Transverse colon (tissue), 4 donors: ENCODE measurements at places on chromosomes 3 and 15. TPM values are rescaled to one million over a fixed set of nuclear protein-coding genes. Genes with fewer than 3 reads are reported as not detected.
A peak's percentile ranks its signal among the peaks of the same experiment; 100 is the strongest.

GMPPB gene
- total RNA-seq, result 48.2 TPM

GOLGA8M gene
- total RNA-seq, result not detected

MINDY2 gene
- total RNA-seq, result 11.6 TPM

SMAD3 gene
- total RNA-seq, result 30.9 TPM

DNA sequence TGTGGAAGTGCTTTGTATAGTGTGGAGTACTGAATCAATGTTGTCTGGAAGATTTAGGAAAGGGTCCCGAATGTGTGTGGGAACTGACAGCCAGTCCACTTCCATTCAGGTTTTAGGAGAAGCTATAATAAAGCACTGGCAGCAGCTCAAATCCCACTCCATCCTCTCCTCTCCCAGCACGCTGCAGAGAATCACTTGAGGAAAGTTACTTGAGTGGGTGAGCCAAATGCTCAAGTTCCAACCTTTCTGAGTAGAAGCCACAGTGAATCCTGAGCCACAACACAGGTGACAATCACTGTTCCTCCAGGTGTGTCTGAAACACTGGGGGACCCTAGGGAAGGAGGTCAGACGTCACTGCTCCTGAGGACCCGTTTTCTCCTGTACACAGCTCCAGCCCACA, 106.5 kb downstream of the TIGIT start:
- H3K27ac ChIP-seq, result peak overlapping the region; percentile 31
- no peak overlapping the region for H3K4me3 ChIP-seq
- no peaks in the 10 kb centered on the region for H3K36me3 ChIP-seq
- DNase-seq, result no peak
- peaks cover 4% of the 10 kb centered on the region for H3K4me1 ChIP-seq

DNA sequence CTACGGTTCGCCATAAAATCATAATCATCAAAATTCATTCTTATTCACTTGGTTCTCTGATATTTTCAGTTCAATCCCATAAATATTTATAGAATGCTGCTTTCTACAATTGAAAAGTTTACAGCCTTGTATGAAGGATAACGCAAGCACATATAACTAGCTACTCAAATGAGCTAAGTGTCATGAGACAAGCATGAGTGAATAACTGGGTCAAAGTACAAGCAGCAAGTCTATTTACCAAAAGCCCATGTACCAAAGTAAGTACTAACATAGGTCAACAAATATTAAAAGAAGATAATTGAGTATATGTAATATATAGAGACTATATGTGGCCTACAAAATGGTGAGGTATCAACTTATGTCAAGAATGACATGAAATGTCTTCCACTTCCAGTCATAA, 596.6 kb downstream of the GBE1 start:
- H3K4me1 ChIP-seq, result no peaks in the 10 kb centered on the region
- H3K27ac ChIP-seq, result no peak overlapping the region
- no peaks in the 10 kb centered on the region for H3K36me3 ChIP-seq
- H3K4me3 ChIP-seq, result no peak overlapping the region

DNA sequence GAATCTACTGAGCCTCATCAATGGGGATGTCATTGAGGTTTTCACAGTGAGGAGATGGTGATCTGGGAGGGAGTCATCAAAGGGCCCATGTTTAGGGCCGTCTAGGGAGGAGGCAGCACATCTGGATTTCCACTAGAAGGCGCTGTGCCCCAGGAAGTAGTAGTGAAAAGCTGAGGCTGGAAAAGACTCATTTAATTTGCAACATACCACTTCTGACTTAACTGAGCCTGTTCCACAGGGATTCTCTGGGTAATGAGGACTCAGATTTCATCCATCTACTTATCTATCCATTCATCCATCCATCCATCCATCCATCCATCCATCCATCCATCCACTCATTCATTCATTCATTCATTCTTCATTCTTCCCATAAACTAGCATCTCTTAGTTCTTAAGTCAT, 17.4 kb upstream of the SHF start:
- H3K4me3 ChIP-seq, result no peak overlapping the region
- no peaks in the 10 kb centered on the region for H3K4me1 ChIP-seq
- no peaks in the 10 kb centered on the region for H3K27me3 ChIP-seq
- H3K27ac ChIP-seq, result no peak overlapping the region
- H3K36me3 ChIP-seq, result no peaks in the 10 kb centered on the region

DNA sequence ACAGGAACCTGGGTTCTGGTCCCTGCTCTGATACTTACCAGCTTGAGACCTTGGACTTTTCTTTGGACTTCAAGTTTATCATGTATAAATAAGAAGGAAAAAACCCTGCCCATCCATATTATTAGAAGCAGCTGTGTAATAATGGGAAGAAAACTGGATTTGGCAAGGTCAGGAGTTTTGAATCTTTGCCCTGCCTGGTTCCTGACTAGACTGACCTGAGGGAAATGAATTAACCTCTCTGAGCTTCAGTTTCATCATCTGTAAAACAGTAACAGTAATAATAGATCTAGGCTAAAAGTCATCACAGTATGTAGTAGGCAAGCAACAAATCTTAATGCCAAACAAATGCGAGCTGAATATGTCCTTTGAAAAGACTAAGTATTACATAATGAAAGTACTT, 68.8 kb downstream of the FSIP1 start:
- H3K36me3 ChIP-seq, result no peaks in the 10 kb centered on the region
- no peaks in the 10 kb centered on the region for H3K27me3 ChIP-seq
- no peak overlapping the region for H3K27ac ChIP-seq
- H3K4me1 ChIP-seq, result no peaks in the 10 kb centered on the region

- H3K4me1 ChIP-seq, result no peaks in the 10 kb centered on the region
- H3K27me3 ChIP-seq, result no peaks in the 10 kb centered on the region
- no peak overlapping the region for H3K4me3 ChIP-seq
These were observed 431.0 kb downstream of the EPHB1 start for GRCh38 chr3:135226057-135226456.

DNA sequence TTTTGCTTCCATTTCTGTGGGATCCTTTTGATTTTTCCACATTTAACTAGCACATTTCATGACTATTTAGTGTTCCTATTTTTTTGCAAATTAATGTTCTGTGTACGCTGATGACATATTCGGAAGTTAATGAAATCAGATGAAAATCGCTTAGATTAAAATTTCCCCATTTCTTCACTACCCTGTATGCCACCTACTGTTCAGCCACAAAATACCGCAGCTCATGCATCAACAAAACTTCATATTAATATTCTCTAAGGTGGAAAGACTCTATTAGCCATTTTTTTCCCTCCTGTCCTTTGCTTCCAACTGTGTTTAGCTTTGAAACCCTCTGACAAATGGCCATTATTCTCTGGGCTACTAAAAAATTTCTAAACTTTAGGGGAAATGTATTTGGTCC, 300.6 kb downstream of the MECOM start:
- H3K4me3 ChIP-seq, result no peak overlapping the region
- no peaks in the 10 kb centered on the region for H3K27me3 ChIP-seq
- H3K4me1 ChIP-seq, result peaks cover 18% of the 10 kb centered on the region
- no peak overlapping the region for H3K27ac ChIP-seq

DNA sequence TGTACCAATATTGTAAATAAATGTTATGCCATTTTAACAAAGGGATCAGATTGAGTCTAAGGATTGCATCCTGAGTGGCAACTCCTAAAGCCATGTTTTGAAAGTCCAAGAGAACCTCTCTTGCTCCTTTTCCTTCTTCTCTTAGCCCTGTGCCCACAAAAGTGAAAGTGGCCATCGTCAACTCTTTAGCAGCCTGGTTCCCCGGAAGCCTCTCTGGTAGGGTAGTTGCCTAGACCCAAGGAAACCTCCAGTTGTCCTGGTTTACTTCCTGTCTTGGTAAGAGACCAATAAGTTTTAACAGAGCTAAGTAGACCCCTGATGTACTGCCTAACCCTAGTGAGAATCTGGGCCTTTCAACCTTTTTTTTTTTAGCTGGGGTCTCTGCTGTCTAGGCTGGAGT, 10.2 kb upstream of the ITPKA start:
- no peak for DNase-seq
- H3K27ac ChIP-seq, result peak overlapping the region; percentile 67
- H3K27me3 ChIP-seq, result no peaks in the 10 kb centered on the region
- peaks cover 22% of the 10 kb centered on the region for H3K36me3 ChIP-seq
- H3K4me1 ChIP-seq, result no peaks in the 10 kb centered on the region

DNA sequence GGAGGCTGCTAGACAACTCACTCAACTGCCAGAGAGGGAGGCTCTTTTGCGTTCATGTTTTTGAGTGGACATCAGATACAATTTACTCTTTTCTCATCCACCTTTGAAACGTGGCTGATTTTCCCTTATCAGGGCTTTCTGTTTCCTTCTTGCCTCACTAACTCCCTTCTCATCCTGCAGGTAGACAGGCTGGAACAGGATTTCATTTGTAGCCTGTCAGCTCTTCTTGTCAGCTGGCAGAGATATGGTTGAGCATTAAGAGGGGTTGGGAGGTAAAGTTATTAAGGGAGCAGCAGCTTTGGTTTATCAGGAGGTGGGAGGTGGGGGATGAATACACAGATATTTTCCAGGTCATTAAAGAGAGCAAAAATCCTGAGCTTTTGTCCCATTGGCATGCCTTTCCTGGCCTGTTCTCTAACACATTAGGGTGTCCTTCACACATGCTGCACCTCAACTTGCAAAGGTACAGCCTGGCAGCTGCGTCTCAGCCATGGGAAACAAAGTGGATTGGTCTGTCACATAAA, 73.5 kb downstream of the PPM1L start:
- H3K4me1 ChIP-seq, result no peaks in the 10 kb centered on the region
- H3K4me3 ChIP-seq, result no peak overlapping the region
- H3K36me3 ChIP-seq, result no peaks in the 10 kb centered on the region
- H3K27me3 ChIP-seq, result no peaks in the 10 kb centered on the region

GRCh38 chr15:67361100-67361499, 106.5 kb downstream of the IQCH start:
- no peaks in the 10 kb centered on the region for H3K4me1 ChIP-seq
- no peak overlapping the region for H3K4me3 ChIP-seq
- no peaks in the 10 kb centered on the region for H3K36me3 ChIP-seq
- no peak overlapping the region for H3K27ac ChIP-seq
- DNase-seq, result no peak
- H3K27me3 ChIP-seq, result no peaks in the 10 kb centered on the region

- no peaks in the 10 kb centered on the region for H3K36me3 ChIP-seq
- no peak overlapping the region for H3K27ac ChIP-seq
- no peak overlapping the region for H3K4me3 ChIP-seq
- peaks cover 11% of the 10 kb centered on the region for H3K4me1 ChIP-seq
These were observed 22.7 kb downstream of the CRABP1 start for GRCh38 chr15:78362716-78363380.

- DNase-seq, result no peak
- peaks cover 9% of the 10 kb centered on the region for H3K27me3 ChIP-seq
- peaks cover 3% of the 10 kb centered on the region for H3K36me3 ChIP-seq
- no peak overlapping the region for H3K4me3 ChIP-seq
These were observed 1.4 kb upstream of the SEC13 start for GRCh38 chr3:10322352-10322710.

DNA sequence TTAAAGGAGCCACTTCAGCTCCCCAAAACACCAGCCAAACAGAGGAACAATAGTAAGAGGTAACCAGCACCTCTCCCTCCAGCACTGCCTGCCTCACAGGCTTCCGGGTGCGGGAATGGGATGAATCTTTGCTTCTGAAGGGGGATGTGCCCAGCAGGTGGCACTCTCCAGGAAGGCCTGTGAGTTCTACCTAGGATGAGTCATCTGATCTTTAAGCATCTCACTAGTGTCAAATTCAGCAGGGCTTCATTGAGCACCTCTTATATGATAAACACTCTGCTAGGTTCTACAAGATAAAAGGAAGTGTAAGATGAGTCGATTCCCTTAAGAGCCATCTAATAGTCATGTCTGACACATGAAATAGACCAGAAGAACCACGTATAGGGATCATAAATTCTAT, 237.4 kb upstream of the UMPS start:
- peak; percentile 69 for DNase-seq
- H3K4me3 ChIP-seq, result no peak overlapping the region
- peaks cover 14% of the 10 kb centered on the region for H3K4me1 ChIP-seq
- no peaks in the 10 kb centered on the region for H3K27me3 ChIP-seq
